ENCODE measurements at places on chromosomes 4 and X.

DNA sequence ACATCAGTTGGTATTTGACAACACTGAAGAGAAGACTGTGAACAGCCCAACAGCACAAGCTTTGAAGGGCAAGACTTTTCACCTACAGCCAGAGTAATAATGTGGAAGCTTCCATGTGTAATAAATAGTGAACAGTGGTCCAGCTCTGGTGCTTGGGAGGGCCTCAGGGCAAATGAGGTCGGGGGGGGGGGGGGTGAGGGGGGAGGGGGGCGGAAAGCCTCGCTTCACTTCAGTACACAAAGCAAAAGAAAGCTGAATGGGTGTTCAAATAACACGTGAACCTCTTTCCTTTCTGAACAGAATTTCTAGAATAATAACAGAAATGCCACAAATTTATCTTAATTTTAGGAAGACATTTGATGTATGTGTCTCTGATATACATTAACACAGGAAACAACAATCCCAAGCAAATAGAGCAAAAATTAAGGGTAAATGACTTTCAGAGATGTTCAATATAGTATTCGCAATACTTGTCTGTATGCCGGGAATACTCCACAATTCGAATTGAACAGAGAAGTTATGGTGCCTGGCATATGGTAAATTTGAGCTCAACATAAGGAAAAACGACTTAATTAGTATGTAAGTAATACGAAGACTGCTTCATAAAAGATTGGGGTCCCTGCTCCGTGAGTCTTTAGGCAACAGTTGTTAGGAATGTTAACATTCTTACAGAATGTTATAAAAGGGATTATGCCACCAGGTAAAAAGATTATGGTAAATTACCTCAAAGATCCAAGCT lies 92.6 kb downstream of the FRYL start:
- DNase-seq = no peak

DNA sequence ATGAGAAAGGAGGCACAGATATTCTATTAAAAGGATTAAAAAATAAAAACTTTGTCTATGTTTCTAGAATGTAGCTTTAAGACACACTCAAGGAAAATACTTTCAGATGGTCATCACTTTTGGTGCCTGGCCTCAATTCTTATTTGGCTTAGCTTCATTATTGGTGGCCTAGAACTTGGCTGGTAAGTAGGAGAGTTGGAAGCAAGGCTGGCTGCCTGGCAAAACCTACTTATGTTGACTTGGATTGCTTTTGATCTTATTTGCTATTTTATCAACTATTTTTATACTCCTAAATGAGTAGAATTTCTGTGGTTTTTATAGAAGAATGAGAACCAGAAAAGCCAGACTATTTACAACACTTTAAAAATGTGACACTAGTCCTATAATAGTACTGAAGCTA lies 35.3 kb upstream of the JADE3 start:
- DNase-seq = no peak

GRCh38 chrX:22389556-22390179 lies 117.0 kb downstream of the CBLL2 start:
- no peak for DNase-seq

DNA sequence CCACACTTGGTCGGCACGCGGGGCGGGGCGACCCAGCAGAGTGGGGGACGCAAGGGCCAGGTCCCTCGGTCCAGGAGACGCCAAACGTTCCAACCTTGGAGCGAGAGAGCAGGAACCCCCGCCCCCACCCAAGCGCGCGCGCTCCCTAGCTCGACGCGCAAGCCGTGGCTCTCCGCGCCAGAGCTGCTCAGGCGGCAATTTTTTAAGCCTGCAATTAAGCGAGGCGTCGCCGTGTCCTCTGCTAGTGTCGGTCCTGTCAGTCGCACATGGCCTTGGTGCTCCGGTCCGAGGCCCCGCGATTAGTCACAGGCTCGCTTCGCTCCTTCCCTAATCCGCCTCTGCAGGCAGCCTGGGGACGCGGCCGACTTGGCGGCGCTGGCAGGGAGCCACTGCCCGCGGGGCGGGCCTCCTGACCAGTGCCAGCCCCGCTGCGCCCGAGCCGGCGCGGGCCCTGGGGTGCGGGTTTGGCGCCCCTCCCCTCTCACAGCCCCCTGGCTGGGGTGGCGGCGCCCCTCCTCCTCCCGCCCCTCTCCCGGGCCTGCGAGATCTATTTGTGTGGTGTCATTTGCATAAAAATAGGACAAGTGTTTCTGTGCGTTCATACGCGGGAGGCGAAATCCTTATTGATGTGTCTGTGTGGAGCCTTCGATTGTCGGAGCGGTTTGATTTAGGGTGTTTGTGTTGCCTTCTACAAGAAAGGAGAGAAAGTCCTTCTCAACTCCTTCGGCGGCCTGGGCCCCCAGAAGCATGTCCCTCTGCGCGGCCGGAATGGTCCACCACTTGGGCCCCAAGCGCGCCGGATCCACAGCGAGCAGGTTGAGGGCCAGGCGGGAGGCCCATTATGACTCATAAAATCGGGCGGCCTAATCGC lies 9.8 kb upstream of the BCOR start:
- DNase-seq = no peak

- DNase-seq = no peak
Observed at GRCh38 chrX:124263743-124264142, 68.7 kb upstream of the TEX13D start.

- no peak for DNase-seq
Observed at GRCh38 chr4:24777536-24778463, 17.6 kb upstream of the SOD3 start.

DNA sequence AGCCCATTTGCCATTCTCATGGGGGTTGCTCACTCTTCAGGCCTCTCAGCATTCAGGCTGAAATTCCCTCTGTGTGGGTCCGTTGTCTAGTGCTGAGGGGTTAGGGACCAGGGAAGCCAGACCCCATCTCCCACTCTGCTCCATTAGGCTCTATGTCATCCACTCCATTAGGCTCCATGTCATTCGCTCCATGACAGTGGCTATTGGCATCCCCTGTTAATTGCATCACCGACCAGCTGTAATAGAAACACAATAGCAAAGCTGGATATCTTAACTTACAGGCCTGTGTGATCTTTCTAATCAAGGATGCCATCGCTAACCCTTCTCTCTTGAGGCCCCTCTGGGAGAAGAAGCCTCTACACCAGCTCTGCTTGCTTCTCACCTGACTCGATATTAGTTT lies 25.7 kb upstream of the ZNF518B start:
- no peak for DNase-seq

- DNase-seq = no peak
Observed at GRCh38 chrX:2679534-2680485, 11.3 kb upstream of the CD99 start.

GRCh38 chr4:34850968-34851367 lies 1393.3 kb downstream of the ARAP2 start:
- DNase-seq = no peak

DNA sequence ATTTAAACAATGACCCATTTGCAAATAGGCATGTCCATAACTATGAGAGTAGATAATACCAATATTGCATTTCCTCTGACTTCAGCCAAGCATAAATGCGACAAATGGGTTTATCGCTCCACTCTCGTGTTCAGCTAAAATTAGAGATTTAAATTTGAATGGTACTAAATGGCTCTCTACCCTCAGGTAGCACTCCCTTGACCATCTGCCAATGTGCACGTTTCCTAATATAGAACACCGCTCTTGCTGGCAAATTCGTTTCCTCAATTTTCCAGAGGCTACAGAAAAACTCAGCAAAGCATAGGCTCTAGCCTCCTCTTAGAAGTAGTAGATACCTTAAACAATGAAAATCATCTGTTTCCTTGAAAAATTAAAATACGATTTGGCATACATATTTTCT lies 251.6 kb downstream of the ADGRA3 start:
- no peak for DNase-seq

GRCh38 chrX:69038188-69038587 lies 127.1 kb downstream of the PJA1 start:
- no peak for DNase-seq

DNA sequence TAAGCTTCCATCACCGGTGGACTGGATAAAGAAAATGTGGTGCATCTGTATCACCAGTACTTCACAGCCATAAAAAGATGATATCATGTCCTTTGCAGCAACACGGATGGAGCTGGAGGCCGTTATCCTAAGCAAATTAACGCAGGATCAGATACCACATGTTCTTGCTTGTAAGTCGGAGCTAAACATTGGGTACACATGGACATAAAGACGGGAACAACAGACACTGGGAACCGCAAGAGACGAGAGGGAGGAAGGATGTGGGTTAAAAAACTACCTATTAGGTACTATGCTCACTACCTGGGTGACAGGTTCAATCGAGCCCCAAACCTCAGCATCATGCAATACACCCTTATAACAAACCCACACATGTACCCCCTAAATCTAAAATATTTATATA lies 16.3 kb upstream of the IDS start:
- no peak for DNase-seq

DNA sequence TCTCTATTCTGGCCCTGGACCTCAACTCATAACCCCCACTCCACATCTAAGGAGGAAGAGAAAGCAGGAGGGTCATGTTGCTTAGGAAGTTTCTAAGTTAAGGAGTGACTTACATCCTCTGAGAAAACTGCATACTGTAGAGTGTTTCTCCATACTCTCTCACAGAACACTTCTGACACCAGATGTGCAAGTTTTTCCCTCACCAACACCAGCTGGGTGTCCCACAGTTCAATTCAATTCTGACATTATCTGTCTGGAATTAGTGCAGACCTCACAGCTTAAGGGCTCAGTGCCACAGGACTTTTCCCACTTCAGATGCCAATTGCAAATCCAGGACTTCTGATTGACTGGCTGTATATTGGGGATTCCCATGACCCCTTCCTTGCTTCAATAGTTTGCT lies 89.0 kb upstream of the SFRP2 start:
- no peak for DNase-seq

DNA sequence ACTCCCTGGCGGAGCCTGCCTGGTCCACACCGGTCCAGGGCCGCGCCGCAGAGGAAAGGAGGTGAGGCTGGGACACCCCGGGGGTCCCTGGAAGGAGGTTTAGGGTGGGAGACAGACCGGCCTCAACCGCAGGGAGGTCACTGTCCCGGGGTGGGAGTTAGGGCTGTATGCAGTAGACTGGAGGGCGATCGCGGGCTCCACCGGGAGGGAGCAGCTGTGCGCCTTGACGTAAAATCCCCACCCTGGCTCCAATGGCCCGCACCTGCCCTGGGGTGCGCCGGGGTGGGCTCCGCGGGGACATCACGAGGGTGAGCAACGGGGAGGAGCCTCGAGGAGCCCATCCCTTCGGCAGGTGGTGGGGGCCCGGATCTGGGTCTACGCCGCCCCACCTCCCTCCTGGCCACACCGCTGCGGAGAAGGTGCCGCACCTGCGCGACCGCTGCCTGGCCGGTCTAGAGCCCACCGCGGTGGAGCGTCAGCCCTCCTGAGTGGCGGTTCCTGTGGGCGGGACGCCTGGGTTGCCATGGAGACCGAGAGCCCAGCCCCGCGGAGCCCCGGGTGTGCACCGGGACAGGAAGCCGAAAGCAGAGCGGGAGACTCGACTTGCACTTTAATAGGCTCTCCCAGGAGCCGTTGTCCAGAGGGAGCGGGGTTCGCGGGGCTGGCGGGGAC lies 105.1 kb downstream of the ADRA2C start:
- no peak for DNase-seq

- DNase-seq = no peak
Observed at GRCh38 chr4:42708625-42709024, 51.7 kb upstream of the ATP8A1 start.

DNA sequence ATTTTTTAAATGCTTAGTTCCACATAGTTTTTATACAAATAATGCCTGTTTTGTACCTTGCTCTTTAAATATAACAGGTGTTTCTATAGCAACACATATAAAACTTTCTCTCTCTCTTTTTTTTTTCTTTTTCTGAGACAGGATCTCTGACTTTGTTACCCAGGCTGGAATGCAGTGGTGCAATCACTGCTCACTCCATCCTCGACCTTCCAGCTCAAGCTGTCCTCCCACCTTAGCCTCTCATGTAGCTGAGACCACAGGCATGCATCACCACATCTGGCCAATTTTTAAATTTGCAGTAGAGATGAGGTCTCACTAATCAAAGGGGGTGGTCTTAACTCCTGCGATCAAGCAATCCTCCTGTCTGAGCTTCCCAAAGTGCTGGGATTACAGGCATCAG lies 18.3 kb upstream of the SULT1E1 start:
- DNase-seq = no peak

DNA sequence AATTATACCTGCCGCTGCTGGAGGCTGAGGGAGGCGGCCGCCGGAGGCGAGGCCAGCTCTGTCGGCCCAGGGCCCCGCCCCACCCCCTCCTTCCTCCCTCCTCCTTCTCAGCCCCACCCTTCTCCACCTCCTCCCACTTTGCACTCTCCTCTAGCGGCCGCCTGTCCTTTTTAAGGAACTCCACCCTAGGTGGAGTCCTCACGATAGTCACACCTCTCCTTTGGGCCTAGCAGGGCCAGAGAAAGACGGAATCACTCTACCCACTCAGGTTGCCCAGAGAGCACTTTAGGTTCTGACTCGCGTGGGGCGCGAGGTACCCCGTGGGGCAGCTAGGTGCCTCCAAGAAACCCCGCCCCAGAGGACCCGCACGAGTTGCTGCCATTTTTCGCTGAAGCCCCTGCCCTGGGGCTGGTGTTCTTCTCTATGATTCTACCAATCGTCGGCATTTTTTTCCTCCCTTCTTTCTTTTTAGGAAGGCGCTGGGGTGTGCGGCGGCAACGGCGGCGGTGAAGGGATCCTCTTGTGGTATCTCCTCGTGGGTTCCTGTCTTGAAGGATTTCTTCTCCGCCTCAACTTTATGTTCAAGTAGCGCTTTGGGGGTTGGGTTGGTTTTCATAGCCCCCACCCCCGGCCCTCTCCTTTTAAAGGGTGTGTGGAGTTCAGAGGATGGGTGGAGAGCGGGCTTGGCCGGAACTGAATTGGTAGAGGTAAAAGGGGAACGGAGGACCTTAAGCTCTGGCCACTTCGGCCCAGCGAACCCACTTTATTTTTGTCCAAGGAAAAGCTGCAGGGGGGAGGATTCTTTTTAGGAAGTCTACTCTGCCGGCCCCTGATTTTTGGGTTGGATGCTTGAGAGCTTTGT lies at the start of gene KLF8:
Gene KLF8 (plus strand): TSS at position 136 of the 862 bp plus-strand sequence. CDS start 979 bp downstream, outside the sequence.
- peak; percentile 45 for DNase-seq

DNA sequence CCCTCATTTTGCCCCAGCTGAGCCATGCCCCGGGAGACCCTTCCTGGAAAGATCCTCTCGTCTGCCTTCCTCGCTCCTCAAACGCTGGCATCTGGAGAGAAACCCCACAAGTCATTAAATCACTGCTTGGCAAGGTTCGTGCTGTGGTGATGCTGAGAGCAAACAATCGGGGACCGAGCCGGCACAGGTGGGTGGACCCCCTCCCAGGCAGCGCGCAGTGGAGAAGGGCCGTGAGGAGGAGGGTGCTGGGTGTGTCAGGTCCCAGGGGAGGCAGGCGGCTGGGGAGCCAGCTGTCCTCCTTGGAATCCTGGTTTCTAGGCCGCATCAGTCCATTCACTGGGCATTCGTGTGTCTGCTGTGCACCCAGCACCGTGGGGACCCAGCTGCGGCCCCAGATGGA lies 64.9 kb upstream of the PSAPL1 start:
- no peak for DNase-seq
